ENCODE measurements at places on chromosomes 7 and 10.

GRCh38 chr10:22316286-22317075, at the start of gene COMMD3:
Gene COMMD3 (plus strand): TSS chr10:22316388. CDS start chr10:22316418, 30 bp downstream.
- peak; percentile 89 for DNase-seq

DNA sequence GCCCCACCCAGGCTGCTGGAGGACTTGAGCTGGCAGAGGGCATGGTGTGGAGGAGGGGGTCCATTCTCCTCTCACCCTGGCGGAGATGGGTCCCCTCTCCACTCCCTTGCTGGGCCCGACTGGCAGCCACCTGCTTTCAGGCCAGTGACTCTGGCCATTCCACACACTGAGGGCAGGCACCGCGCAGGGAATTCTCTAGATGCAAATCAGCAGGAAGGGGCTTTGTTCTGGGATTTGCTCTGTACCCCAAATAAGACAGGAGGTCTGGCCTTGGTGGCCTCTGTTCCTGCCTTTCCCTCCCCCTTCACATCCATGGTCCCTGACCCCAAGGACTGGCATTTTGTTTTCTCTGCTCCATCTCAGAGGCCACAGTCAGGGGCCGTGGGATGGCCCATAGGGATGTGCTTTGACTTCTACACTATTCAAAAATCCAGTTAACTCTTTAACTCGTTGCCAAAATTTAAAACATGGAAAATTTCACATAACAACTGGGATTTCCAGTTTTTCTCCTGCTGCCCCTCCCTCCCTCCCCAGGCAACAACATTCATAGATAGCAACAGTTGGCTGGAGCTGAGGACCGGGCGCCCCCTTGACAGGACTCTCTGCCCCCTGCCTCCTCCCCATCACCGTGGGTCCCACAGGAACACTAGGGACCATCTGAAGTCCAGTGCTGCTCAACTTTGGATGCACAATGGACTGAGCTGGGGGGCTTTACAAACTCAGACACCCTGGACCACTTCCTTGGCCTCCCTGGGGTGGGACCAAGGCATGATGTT, 33.9 kb downstream of the PPIF start:
- DNase-seq: no peak

GRCh38 chr10:125940515-125940914, 44.2 kb downstream of the FANK1 start:
- DNase-seq: no peak

DNA sequence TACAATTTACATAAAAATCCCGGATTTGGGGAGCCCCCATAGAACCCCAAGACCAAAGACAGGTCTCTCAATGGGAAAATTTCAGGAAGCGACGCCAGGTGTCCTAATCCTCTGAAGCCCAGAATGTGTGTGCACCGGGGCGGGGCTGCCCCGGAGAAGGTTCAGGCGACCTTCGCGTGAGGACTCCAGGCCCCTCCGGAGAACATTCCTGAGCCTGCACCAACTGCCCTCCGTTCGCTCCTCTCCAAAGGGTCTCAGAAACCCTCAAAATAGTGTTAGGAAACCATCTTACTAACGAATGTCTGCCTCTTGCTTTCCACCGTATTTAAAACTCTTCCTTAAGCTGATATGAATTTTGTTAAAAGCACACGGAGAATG, 78.5 kb upstream of the INSIG1 start:
- DNase-seq: no peak

DNA sequence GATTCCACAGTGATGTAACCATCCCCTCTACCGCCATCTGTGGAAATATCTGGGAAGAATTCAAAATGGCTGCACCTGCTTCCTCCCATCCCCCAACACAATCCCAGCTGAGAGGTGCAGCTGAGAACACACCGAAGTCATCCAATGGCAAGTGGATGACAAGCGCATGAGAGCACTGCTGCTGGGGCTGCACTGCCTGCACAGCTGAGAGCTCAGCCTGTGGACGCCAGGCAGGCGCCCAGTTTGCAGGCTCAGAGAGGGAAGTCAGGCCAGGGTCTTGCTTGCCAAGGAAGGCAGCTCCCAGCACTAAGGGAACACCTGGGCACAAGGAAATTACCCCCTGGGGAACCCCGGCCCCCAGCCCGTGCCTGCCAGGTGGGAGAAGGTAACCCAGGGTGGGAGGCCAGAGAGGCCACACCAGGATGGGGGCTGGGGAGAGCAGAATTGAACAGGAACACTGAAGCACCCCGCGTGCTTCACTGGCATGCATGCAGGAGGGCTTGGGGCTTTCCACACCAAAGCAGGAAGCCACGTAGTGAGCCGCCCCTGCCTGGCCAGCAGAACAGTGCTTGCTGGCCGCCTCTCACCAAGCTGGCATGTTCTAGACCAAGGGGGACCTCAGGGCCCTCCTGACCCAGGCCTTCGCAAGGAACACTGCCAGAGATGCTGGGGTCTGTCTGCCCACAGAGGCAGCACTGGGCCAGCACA, 46.2 kb downstream of the FAM53B start:
- DNase-seq: no peak

DNA sequence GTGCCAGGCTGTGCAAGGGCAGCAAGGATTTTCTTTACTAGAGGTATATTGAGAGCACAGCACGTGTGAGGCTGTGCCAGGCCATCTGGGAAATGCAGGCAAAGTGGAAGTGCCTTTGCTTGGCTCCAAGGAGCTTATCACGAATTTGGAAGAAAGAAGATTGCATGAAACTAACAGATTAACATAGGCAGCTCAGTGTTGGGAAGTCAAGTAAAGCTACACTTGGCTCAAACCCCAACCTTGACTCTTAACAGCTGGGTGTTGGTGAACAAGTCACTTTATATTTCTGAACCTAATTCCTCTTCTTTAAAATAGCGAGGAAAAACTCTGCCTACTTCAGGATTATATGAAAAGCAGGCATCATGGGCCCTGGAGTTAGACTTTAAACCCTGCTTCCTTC, 105.2 kb downstream of the PLCE1 start:
- DNase-seq: no peak

GRCh38 chr7:131090886-131091692, 236.6 kb upstream of the MKLN1 start:
- DNase-seq: no peak

DNA sequence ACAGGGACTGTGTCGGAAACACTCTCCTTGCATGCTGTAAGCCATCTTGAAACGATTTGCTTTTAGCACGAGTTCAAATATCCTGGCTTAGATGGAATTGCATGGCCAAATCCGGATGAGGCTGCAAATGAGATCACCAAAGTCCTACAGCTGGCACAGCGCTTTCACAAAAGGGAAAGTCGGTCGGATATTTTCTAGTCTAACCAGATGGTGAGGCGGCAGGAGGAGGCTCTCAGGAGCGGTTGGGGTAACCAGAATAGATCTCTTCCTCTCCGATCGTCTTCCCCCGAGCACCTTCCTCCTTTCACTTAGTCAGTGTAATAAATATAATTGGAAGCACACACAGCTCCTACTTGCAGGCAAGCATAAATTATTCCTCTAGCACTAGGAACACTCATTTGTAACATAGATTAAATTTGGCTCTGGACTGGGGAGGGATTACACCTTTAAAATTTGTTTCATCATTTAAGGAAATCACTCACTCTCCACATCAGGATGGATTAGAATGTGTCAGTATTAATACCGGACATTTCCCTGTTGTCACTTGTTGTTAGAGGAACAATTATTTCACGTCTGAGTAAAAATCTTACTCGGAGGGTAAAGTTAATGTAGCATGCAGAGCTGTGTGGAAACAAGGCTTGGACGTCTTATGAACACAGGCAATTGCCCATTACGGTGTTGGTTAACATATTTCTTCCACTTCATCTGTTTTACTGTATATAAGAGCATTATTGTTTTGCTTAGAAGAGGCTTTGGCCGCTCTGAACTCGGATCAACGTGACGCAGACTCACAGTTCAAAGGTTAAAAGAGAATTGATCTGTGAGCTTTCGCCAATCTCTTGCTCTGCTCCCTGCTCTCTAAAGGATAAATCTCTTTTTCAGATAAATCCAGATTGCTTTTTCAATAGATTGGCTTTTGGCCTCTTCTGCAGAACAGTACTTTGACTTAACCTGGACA, 857.9 kb downstream of the TYW1 start:
- no peak for DNase-seq

GRCh38 chr7:123410273-123410904, 124.0 kb downstream of the IQUB start:
- DNase-seq: no peak

GRCh38 chr10:80517416-80518142, 20.1 kb upstream of the SH2D4B start:
- DNase-seq: no peak

- no peak for DNase-seq
Measured at GRCh38 chr7:30865821-30866220, 45.8 kb upstream of the AQP1 start.

- DNase-seq: no peak
Measured at GRCh38 chr7:25727446-25727845, 424.6 kb upstream of the NFE2L3 start.

Data from C1 segment of cervical spinal cord (tissue), 14 donors.